ENCODE measurements at places on chromosomes 16 and 17.

- DNase-seq = no peak
These were observed 247.1 kb downstream of the RBFOX3 start for GRCh38 chr17:79363552-79364275.

- no peak for DNase-seq
These were observed 102.9 kb downstream of the NDE1 start for GRCh38 chr16:15752717-15753488.

DNA sequence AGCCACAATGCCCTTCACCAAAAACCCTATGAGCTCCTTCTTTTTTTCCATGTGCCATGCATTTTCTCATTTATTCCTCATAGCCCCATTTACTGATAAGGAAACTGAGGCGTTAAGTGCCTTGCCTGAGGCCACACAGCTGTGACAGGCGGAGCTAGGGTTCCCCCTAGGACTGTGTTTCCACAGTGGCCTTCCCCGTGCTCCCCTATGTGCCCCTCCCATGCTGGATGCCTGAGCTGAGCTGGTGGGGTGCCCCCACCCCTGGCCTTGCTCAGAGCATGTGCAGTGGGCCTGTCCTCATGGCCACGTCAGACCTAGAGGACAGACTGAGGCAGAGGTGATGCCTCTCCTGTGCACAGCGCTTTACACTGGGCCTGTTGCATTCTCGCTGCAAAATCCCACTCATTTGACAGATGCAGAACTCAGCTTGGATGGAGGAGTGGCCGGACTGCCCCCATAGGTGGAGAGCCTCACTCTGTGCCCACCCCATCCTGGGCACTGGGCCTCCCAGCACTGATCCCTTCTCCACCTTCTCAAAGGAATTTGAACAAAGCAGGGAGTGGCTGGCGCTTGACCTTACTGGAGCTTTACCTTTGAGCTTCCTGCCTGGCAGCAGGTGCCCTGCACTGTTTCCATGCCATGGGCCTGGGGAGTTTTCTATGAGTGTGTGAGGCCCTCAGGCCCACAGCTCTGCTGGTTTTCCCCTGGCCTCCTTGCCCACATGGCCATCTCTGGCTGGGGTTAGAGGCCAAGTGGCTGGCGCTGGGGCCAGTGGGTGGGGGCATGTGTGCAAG lies 2.6 kb downstream of the MAP2K3 start:
- DNase-seq = no peak

- no peak for DNase-seq
These were observed 9.9 kb upstream of the TEX2 start for GRCh38 chr17:64273006-64273405.

- no peak for DNase-seq
These were observed 89.8 kb downstream of the USP31 start for GRCh38 chr16:23059433-23059832.

GRCh38 chr17:38559051-38559879 lies 46.5 kb downstream of the SRCIN1 start:
- peak; percentile 78 for DNase-seq

- DNase-seq = no peak
These were observed 695.3 kb downstream of the WWOX start for GRCh38 chr16:78794581-78795250.

DNA sequence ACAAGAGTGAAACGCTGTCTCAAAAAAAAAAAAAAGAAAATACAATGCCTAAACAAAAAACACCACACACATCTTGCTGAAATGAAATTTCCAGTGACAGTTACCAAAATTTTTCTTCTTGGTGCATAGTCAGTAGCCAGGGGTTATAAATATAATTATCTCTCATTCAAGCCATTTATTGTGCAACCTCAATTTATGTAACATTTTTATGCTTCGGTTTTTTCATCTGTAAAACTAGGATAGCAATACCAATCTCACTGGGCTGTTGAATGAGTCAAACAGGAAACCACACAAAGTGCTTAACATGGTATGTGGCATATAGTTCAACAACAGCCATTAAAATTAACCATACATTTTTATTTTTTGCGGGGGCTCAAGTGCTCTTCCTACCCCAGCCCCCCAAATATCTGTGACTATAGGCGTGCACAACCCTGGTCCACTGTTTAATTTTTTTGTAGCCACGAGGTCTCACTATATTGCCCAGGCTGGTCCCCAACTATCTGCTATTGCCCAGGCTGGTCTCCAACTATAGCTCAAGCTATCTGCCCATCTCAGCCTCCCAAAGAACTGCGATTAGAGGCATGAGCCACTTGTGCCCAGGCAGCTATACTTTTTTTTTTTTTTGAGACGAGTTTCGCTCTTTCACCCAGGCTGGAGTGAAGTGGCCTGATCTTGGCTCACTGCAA lies 2.6 kb downstream of the COG4 start:
- DNase-seq = no peak

GRCh38 chr16:26530584-26531289 lies 536.0 kb upstream of the C16orf82 start:
- no peak for DNase-seq

GRCh38 chr17:11682646-11683045 lies 84.4 kb downstream of the DNAH9 start:
- DNase-seq = no peak

DNA sequence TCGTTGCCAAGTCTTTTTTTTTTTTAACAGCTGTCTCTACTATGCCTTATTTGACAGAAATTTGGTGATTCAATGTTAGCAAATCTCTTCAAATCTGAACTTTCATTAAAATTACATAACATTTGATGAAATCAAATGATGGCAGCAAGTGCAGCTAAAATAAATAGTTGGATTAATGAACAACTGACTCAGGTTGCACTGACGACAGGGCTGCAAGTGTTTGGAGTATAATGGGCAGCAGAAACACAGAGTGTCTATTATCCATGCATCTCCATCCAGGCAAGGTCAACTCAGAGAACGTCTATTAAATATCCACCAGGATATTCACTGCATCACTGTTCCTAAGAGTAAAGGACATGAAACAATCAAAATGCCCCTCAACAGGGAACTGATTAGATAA lies 109.8 kb downstream of the SLC39A11 start:
- DNase-seq = no peak

- no peak for DNase-seq
These were observed 28.6 kb downstream of the POLR3E start for GRCh38 chr16:22325598-22326368.

DNA sequence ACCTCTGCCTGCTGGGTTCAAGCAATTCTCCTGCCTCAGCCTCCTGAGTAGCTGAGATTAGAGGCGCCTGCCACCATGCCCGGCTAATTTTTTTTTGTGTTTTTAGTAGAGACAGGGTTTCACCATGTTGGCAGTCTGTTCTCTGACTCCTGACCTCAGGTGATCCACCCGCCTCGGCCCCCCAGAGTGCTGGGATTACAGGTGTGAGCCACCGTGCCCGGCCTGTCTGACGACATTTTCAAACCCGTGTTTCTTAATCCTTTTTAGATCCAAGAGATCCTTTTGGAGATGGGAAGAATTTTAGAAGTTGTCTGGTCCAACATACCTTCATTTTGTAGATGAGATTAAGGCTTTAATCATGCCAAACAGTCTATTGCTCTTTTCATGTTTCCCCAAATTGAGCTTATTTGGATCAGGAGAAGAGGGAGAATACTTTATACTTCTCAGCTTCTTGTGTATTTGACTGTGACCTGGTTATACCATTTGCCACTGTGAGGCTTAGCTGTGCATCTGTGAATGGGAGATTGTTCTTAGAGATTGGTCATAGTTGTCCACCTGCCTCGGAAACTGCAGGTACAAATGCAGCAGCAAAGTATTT lies 25.8 kb downstream of the USP10 start:
- DNase-seq = no peak

GRCh38 chr17:67855504-67856324 lies 30.4 kb downstream of the BPTF start:
- no peak for DNase-seq

DNA sequence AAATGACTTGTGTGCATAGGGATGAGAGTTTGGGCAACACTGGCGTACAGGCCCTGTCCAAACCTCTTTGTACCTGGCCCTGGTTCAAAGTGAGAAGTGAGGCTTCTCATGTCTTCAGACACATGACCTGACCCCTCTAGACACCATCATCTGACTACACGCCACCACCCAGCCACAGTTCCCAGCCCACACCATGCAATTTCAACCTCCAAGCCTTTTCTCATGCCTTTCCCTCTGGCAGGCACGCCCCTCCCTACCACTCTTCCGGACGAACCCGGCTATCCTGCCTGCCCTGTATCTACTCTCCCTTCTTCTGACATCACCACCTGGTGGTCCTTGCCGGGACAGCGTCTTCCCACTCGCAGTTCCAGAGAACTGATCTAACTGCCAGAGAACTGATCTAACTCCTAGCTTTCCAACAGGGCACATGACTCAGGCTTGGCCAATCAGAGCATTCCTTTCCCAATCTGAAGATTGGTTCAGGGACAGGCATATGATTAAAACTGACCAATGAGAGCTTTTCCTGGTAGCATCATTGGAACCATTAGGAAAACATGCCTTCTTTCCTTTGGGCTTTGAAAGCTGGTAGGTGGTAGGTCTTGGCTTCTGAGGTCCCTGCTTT lies 27.1 kb upstream of the IL21R start:
- peak; percentile 78 for DNase-seq

DNA sequence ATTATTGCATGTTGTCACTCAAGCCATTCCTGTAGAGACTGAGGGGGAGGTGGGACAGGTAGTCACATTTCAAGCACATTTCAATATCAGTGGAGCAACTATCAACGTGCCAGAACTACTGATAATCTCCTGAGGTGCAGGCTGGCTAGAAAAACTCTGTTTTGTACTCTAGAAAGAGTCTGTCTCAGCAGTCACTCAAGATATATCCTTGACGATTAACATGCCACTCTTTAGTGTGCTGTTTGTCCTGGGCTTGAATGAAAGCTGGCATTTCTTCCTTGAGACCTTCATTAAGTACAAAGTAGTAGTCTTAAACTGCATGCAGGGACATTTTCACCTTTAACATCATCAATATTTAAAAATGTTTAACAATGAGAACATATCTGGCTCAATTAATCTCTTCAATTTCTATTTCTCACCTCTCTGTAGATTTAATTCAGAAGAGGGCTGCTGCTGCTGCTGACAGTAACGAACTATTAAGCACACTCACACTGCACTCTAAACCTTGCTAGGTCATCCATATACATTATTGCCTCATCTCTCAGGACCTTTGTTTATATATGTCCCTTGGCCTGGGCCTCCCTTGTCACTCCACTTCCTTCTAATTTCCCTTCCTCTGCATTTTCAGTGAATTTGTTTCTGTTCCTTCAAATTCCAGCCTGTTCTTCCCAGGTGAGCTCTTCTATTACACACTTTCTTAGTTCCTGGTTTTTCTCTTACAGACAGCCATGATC lies 412.0 kb downstream of the HAPSTR1 start:
- no peak for DNase-seq

DNA sequence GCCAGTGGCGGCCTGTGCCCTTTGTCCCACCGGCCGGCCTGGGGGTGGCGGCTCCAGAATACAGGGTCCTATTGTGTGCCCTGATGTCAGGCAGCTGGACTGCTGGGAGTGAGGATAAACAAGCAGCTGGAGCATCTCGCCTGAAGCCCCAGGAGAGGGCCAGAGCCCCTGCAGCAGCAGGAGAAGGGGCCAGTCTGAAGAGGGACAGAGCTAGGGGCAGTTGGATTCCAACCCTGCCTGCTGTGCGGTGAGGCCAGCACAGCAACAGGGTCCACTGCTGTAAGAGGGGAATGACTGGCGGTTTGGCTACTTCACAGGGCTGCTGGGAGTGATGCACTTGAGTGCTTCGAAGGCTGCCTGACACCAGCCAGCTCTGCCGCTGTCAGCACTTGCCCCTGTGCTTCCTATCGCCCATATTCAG lies 25.0 kb downstream of the RAB11FIP4 start:
- no peak for DNase-seq

- DNase-seq = peak; percentile 18
These were observed 99.0 kb downstream of the C16orf78 start for GRCh38 chr16:49472598-49472997.

DNA sequence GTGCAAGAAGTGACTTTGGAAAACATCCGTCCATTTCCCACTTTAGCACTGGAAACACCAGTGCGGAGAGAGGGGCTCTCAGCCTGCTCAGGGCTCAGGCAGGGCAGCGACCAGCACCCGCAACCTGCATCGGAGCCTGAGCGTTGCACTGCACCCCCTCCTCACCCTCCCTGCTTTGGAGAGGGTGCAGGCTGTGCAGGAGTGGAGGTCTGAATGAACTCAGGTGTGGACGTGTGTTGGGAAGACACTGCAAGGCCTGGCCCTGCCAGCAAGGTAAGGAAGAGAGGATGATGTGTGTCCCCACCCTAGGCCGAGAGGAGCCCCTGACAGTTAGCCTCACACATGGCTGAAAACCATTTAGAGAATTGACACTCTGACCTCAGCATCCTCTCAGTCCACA lies 81.8 kb downstream of the NT5M start:
- no peak for DNase-seq

GRCh38 chr16:49446805-49447204 lies 73.2 kb downstream of the C16orf78 start:
- DNase-seq = no peak

- no peak for DNase-seq
These were observed 5.8 kb downstream of the ARMC7 start for GRCh38 chr17:75115555-75115954.

- no peak for DNase-seq
These were observed 1.5 kb upstream of the PCYT2 start for GRCh38 chr17:81912441-81913309.

DNA sequence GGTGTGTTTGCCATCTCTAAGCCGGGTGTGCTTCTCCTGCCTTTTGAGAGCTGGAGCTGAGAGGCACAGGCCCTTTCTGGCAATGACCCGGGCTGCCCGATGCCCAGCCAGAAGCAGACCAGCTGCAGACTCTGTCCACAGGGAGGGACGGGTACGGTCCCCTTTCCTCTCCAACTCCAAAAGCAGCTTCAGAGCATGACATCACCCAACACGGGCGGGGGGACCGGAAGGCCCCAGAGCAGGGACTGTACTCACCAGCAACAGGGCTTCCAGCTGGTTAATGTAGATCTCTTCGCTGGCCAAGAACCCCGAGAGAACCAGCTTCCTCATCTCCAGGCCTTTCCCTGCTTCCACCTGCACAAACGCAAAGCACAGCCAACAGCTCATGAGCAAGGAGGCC lies 79.4 kb downstream of the ABR start:
- peak; percentile 62 for DNase-seq

GRCh38 chr16:52101246-52101645 lies 445.7 kb downstream of the TOX3 start:
- peak; percentile 44 for DNase-seq

DNA sequence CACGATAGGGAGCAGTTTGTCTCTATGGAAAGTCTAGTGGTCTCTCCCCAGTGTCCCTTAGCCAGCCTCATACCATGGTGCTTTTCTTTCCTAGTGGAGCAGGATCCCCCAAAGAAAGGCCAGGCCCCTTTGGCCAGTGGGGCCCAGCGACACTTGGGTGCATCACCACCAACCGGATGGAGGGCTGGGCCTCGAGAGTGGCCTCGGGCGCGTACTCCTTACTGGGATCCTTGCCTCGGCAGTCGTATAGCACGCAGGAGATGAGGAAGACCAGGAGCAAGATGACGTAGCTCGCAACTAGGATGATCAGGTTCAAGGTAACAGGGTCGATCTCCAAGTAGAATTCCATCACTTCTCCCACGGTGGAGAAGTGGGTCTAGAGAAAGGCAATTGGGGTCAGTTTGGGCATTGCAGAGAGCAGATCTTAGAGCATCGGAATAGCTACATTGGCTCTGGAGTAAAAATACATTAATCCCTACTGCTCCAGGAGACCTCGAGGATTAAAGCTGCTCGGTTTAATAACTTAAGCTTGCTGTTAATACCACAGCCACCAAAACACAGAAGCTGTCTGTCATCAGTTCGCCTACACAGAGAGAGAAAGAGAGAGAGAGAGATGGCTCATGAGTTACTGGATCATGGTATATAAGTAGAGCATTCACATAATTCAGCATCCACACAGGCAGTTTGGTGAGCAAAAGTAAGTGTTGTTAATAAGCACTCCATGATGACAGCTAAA lies at the start of gene SMIM36:
Gene SMIM36, minus strand, starts transcription at position 467 of the 736 bp plus-strand sequence.
- no peak for DNase-seq

GRCh38 chr16:64892835-64893785 lies 228.8 kb downstream of the CDH11 start:
- no peak for DNase-seq
